ENCODE measurements at places on chromosomes 5 and 9.

DNA sequence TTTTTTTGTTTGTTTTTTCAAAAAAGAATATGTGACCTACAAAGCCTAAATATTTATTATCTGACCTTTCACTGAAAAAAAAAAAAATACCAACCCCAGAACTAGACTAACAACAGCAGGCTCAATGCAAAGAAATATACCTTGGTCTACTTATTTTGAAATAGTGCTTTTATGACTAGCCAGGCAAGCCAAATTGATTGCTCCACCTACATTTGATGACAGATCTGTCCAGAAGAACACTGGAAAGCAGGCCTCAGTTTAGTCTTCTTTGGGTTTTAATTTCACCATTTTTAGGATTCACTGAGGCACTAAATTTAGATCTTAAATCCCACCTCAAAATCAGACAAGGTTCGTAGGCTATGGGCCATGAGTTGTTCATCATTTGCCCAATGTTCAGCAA is 97.3 kb downstream of the PLPP1 start:
- no peak for DNase-seq

GRCh38 chr5:59178482-59178881 is 595.6 kb downstream of the RAB3C start:
- no peak for DNase-seq

DNA sequence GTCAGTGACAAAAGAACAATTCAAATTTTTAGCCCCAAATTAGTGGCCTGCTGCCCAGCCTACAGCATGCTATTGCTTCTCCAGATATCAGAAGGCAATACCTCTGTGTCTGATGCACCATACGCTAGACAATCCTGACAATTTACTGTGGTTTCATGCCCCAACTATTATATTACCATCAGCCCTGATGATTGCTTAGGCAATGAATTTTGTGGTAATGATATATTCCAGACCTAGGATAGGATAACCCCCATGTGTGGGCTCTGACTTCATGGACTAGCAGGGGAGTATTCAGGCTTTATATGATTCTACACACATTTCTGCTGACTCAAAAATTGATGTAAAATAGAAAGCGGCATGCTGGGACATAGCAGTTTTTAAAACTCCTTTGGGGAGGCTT is 168.7 kb upstream of the FST start:
- DNase-seq: no peak

DNA sequence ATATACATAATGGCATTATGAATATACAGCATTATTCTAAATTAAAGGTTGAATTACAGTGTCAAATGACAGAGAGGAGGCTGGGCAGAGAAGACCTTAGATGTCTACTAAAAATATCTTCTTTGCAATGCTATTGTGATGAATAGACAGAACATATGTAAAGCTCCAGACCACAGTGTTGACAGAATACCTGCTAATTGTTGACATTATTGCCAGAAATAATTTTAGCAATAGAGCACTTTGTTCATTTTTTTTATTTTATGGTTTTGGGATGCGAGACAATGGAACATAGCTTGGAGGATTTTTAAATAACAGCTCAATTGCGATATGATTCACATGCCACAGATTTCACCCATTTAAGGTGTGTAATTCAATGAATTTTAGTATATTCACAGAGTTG is 508.8 kb downstream of the PSAT1 start:
- no peak for DNase-seq

DNA sequence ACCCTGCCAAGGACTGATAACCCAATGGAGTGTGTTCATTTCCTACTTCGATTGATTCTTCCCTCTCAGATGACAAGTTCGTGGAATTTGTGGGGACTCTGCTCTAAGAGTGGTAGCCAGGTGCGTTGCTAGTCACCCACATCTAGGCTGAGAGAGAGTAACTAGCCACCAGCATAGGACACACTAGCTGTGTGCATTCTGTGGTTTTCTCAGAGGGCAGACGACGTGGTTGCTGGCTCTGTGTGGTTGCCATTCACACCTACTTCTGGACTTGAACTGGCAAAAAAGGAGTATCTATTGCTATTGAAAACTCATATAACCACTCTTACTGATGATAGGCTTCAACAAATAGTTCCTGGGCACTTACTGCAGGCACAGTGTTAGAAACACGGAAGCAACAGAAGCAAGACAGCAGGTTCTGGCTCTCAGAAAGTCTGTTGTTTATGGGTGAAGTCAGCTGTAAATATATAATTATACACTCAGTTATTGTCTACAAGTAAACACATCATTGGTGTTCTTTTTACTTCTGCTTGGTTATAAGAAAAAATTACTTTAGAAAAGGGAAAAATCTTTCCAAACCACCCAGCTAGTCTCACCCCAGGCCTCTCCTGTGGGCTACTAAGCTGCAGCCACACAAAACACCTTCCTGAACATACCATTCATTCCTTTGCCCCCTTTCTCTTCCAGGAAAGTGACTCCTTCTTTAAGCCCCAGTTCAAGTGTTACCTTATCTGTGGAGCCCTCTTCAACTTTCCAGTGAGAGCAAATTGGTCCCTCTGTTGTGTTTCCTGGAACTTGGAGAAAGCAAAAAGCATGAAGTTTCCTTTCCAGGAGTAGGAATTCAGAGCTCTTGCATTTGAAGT is 151.1 kb upstream of the HAPLN1 start:
- DNase-seq: no peak

DNA sequence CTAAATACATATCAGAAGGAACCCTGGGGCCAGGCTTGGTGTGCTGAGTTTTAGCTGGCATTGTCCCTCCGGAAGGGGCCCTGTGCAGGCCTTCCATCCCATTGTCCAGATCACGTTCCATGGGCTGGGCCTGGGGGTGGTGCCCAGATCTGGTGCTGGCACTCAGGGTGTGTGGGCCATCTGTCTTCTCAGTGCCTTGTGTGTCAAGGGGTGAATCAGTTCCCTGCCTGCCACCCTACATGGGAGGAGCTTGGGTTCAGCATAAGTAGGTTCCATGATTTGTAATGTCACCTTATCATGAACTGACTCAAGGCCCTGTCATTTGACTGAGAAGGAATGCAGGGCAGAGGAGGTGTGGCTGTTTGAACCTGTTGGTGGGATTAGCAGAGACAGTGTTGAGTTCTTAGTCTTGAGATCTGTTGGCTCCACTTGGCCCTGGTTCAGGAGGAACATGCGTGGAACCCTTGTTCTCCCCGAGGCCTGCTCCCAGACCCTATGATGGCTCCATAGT is 176.8 kb downstream of the MACROH2A1 start:
- no peak for DNase-seq

DNA sequence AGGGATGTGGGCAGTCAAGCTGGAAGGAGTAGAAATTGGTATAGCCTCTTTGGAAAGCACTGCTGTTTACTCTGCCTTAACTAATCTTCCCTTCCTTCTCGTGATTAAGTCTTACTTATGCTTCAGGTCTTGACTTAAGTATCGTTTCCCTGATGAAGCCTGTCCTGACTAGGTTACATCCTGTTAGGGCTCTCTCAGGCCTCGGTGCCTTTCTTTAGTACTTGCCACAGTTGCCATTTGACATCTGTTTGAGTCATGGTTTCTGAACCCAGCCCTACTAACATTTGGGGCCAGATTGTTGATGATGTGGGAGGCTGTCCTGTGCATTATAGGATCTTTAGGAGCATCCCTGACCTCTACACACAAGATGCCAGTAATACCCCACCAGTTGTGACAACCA is 94.4 kb downstream of the GAPVD1 start:
- DNase-seq: no peak

DNA sequence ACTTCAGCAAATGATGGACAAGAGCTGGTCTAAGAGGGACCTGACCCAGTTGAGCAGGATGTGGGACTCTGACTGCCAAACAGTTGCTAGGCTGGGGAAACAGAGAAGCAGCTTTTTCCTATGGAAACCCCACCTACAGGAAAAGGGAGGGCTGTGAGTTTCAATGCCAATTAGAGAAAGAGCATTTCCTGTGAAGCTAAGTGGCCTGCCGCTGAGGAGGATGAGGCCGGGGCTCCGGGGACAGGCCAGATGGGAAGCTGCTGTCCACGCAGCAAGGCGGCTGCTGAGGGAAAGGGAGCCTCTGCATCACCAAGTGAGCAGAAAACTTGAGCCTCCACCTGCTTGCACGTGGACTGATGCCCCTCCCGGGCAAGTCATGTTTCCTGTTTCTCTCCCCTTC is at the start of gene PCDH12:
PCDH12 (minus strand) TSS at position 90 of the 400 bp plus-strand sequence. CDS start 351 bp downstream, outside the sequence.
- DNase-seq: no peak

DNA sequence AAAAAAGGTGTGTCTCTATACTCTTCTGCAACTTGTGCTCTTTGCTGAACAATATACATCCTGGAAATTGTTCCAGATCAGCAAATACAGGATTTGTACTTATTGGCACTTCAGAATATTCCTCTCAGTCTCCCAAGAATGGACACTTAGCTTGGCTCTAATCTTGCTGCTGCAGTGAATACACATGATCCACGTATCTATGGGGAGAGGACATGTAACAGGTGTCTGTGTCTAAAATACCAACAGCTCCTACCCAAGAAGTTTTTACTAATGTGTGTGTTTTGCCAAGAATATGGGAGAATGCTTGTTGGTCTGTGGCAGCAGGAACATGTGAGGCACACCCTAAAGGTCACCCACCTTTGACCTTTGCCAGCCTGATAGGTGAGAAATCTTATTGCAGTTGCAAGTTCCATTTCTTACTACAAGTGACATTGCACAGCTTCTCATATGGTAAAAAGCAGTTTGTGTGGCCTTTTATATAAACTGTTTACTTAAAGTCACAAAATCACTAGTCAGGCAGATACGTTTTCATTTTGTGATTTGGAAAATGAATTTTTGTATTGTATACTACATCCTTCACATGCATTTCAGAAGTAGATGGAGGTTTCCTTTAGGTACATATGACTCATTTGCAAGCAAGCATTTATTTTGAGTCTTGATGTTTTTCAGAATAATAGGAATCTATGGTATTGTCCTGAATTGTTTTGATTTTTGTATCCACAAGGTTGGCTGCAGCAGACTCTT is 35.8 kb downstream of the PHF2 start:
- no peak for DNase-seq

DNA sequence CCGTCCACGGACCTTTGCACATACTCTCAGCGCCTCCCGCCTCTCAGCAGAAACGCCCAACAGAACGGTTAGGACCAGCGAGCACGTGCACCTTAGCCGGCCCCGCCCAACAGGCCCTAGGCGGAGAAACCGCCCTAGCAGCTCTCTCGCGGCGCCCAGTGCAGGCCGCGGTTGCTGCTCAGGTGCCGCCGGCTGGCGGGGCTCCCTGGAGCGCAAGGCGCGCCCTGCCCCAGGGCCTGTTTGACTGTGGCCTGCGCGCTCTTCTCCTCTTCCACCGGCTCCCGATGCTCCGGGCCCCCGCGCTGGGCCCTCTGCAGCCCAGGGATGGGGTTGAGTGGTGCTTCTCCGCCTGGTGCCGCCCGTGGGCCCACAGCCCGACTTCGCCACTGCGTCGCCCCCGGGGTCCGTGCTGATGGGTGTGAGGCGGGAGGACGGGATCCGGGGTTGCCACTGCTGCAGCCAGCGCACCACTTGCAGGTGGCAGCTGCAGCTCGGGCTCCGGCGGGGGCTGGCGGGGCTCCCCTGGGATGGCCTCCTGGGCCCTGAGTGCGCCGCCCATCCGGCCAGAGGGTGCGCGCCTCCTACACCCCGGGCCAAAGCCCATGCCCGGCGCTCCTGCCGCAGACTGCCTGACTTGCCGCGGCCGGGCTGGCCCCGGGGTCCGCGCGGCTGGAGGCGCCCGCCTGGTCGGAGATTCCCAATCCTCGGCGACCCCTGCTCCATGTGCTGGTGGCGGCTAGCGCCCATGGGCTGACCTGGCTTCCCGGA is 1889.4 kb upstream of the CDH9 start:
- DNase-seq: no peak

- peak; percentile 25 for DNase-seq
Measured at GRCh38 chr5:169581580-169582227, 1.9 kb upstream of the SPDL1 start.

DNA sequence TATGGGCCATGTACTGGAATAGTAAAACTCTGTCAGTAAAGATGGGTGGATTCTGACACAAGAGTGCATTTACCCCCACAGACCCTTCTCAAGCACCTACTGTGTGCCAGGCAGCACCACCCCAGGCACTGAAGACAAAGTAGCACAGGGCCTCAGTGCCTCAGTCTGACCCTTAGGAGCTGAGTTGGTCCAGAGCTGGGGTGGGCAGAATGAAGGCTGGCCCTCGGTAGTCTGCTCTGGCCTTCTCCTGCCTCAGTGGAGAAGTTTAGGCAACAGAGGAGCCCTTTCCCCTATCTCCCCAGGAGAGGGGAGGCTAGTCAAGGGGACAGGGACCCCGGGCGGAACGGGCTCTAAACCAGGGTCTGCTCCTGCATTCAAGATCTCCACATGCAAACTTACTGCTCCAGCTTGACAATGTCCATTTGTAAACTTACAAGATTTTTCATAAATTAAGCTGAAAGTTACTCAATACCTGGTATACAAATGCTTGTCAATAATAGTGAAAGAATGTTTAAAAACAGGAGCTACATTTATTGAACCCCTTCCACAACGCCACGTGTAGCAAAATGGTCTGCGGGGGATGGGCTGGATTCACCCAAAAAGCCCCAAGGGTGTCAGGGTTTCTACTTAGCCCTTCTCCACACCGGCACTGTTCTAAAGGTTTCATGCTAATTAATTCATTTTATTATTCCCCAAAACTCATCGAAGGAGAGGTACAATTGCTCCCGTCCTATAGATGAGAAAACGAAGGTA is 1.5 kb downstream of the VDAC1 start:
- DNase-seq: no peak

GRCh38 chr5:43840424-43841125 is 237.6 kb downstream of the NNT start:
- DNase-seq: no peak

- DNase-seq: no peak
Measured at GRCh38 chr5:82820961-82821845, 256.0 kb downstream of the TMEM167A start.

- no peak for DNase-seq
Measured at GRCh38 chr5:136070486-136071285, 41.9 kb downstream of the TGFBI start.

DNA sequence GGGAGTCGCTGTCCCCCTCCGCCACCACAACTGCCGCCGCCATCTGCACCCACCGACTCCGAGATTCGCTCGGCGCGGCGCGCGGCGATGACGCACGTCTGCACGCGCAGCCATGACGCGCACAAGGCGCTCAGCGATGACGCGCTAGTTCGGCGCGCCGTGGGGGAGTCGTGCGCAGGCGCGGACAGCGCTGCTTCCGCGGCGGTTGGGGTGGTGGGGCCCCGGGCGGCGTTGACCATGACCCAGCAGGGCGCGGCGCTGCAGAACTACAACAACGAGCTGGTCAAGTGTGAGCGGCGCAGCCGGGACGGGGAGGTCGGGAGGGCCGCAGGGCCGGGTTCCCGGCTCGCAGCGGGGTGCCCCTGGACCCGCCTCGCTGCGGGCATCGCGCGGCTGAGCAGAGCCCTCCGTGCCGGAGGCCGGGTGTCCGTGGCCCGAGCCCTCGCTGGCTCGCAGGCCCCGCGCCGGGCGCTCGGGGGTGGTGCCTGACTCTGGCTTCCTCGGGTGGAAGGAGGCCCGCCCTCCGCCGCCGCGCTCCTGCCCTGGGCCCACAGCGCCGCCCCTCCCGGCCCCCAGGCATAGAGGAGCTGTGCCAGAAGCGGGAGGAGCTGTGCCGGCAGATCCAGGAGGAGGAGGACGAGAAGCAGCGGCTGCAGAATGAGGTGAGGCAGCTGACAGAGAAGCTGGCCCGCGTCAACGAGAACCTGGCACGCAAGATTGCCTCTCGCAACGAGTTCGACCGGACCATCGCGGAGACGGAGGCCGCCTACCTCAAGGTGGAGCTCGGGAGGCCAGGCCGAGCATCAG is at the start of the genes ANAPC2 and SSNA1:
ANAPC2 (minus strand) TSS at position 71 of the 807 bp plus-strand sequence; CDS start at position 43, 28 bp downstream.
SSNA1 (plus strand) TSS at position 187 of the 807 bp plus-strand sequence; CDS start at position 238, 51 bp downstream.
- peak; percentile 85 for DNase-seq
